ENCODE measurements at places on chromosomes 4 and X.
A peak's percentile ranks its signal among the peaks of the same experiment; 100 is the strongest.

DNA sequence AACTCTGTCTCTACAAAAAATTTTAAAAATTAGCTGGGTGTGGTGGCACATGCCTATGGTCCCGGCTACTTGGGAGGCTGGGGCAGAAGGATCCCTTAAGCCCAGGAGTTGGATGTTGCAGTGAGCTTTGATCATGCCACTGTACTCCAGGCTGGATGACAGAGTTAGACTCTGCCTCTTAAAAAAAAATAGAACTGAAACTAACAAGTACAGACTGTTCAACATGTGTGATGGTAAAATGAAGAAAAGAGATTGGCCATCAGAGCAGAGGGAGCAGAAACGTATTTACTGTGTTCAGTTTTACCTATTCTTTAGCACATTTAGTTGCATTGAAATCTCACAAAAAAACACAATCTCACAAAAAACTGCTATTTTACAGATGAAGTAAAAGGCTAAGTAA is 77.9 kb upstream of the NAP1L5 start:
- DNase-seq: no peak

DNA sequence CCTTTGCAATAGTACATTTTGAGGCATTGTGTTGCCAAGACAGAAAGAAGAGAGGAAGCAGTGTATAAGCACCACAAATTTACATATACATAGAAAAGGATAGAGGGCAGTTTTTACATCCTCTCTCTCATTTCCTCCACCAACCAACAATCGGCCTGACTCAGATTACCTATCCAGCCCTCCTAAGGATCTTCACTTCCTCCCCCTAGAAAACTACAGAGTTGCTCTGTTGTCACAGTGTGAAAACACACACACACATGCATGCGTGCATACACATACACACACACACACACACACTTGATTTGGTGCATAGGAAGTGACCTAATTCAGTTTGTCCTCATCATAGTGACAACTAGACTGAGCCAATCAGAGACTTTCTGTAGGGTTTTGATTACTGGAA is 98.8 kb upstream of the SPRY1 start:
- DNase-seq: no peak

DNA sequence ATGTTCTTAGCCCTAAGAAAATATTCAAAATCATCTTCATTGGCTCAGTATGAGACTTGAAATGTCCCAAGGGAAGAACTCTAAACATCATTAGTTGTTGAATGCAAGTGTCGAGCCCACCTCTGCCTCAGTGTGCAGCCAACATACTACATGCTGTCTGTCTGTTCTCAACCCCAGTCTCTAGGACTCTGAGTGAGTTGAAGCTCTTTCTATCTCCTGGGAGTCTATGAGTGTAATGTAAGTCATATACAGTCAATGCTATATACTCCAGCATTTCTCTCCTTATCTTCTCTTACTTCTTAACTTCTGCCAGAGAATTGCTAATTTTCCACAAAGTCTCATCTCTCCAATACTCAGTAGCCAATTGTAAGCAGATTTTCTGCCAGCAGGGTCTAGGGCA is 61.3 kb downstream of the SPATA18 start:
- no peak for DNase-seq

DNA sequence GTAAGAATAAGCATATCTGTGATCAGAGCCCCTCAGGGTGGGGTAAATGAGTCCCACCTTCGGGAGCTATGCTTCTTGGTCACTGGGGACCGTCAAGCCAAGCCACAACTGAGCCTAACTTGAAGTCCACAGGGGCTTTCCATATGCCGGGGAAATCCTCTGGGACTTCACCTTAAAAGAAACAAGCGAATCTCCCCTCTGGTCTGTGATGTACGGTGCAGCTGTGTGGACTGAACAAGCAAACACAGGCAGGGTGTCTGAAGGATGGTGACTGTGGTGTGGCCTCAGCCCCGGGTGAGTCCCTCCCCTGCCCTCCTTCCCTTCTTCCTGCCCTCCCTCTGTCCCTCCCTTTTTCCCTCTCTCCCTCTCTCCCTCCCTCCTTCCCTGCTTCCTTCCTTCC is 29.7 kb upstream of the PPP2R2C start:
- DNase-seq: no peak

DNA sequence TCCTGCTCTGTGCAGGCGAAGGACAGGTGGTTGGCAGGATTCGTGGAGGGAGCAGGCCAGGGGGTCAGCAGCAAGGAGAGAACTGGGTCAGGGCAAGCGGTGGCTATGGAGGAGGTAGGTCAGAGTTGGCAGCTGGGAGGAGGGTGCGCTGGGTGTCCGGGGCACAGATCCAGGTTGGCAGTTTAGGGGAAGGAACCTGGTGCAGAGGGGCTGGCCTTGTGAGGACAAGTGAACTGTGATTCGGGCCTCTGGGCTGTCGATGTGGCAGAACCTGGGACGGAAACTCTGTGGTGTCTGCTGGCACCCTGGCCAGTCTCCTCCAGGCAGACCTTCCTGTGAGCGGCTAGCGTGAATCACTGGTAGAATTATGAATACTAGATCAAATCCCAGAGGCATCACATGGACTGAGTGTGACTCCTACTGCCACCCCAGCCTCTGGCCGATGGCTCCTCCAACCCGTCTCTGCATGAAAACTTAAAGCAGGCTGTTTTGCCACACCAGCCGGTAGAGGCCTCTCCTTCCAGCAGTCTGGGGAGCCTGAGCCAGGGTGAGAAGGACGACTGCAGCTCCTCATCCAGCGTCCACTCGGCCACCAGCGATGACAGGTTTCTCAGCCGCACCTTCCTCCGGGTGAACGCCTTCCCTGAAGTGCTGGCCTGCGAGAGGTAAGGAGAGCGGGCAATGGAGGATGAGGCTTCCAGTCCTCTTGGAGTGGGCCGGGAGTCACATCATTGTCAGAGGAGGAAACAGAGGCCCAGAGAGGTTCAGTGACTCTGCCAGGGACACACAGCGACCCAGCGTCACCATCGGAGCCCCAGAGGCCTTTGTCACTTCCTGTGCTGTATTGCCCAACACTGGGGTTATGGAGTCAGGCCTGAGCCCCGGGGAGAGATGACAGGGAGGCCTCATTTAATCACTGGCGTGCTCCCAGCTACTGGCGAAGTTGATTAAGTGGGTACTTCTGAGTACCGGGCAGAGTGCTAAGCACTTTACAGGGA is 20.3 kb downstream of the EVC start:
- peak; percentile 67 for DNase-seq

- no peak for DNase-seq
These were observed 102.5 kb downstream of the ZNF518B start for GRCh38 chr4:10354746-10355145.

GRCh38 chrX:2934715-2935710 is 5.9 kb upstream of the ARSD start:
- DNase-seq: peak; percentile 59

DNA sequence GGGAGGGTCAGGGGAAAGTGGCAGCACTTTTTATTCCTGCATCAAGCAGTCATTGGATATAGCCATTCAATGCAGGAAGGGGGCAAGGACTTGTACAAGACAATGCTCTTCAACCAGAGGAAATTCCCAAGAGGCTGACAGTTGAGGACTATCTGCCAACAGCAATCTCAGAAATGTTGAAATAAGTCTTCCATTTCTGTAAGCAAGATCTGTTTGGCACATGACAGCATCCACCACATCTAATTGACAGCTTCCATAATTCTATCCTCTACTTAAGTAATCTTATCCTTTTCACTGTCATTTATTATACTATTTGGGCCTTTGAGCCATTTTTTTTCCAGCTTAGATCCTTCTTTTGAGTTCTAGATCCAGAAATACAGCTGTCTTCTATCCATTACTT is 110.7 kb downstream of the CFAP299 start:
- DNase-seq: no peak

DNA sequence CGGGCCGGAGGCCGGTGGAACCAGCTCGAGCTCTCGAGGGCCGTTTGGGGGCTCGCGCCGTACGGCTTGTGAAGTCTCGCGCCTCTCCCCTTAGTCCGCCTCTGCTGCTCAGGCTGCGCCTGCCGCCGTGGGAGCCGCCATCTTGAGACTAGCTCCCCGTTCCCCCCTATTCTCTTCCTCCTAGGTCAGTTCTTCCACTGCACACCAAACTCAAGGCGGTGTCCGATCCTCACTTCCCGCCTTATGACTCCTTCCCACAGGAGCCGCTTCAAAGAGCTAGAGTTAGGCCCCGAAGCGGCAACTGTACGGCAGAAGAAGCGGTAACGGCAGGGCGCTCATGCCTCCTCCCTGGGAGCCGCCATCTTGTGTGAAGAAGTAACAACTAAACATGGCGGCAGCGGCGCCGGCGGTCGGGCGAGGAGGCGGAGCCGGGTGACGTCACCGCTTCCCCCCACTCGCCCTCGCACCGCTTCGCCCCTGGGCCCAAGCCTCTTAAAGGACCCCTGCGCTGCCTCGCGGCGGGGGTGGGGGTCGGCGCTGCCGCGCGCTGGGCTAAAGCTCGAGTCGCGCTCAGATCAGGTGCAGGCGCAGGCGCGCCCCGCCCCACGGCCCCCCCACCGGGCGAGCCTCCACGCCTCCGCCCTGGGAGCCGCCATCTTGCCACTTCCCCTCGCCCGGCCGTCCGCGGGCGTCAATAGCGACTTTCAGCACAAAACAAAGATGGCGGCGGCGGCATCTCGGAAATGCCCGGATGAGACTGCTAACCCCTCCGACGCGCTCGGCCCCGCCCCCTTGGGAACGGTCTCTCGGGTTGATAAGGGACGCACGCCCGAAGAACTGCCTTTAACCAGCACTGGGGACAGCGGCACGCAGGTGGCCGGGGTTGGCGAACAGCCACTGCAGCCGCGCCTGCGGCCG is at the start of gene HCFC1:
Gene HCFC1 (minus strand): TSS at position 369 of the 918 bp plus-strand sequence. CDS start 978 bp downstream, outside the sequence.
- peak; percentile 92 for DNase-seq

DNA sequence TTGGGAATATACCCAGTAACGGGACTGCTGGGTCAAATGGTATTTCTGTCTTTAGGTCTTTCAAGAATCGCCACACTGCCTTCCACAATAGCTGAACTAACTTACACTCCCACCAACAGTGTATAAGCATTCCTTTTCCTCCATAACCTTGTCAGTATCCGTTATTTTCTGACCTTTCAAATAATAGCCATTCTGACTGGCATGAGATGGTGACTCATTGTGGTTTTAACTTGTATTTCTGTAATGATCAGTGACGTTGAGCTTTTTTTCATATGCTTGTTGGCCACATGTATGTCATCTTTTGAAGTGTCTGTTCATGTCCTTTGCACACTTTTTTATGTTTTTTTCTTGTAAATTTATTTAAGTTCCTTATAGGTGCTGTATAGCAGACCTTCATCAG is 81.2 kb downstream of the ADAM29 start:
- peak; percentile 27 for DNase-seq

GRCh38 chrX:39577206-39577984 is 520.4 kb downstream of the BCOR start:
- no peak for DNase-seq

DNA sequence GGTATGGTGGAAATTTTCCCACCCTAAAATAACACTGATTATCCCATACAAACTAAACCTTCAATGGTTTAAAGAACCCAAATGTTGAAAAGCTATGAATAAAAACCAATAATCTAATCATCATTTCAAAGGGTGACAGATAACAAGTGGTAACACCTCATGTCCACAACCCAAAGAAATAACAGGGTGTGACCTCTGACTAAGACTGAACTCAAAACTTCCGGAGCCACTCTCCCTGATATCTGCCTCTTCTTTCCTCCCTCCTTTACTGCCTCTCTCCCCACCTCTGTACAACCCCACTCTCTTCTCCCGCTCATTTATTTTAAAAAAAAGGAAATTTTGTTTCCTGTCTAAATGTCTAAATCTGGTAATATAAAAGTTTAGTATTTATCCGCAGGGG is 11.5 kb downstream of the FBXW7 start:
- DNase-seq: no peak

DNA sequence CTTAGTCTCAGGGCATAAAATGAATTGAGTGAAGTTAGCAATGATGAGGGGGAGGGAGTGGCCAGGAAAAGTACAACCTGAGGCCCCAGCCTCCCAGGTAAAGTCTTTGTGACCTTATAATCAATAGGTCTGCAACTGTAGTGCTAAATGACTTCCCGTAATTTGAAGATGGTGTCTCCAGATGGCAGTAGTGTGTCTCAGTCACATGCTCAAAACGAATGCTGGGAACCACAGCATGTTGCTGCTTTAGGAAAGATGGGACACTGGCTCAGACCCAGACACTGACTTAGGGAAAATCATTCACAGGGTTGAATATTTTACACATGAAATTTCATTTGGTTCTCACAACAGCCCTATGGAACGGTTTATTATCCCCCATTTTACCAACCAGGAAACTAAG is 10.3 kb downstream of the SRPX2 start:
- peak; percentile 8 for DNase-seq

DNA sequence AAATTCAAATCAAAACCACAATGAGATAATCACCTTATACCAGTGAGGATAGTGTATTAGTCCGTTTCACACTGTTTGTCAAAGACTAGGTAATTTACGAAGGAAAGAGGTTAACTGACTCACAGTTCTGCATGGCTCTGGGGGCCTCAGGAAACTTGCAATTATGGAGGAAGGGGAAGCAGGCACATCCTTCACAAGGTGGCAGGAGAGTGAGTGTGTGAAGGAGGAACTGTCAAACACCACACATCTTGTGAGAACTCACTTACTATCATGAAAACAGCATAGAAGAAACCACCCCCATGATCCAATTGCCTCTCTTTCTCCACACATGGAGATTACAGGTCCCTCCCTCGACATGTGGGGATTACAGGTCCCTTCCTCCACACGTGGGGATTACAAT is 54.7 kb upstream of the TRPC5 start:
- DNase-seq: no peak

DNA sequence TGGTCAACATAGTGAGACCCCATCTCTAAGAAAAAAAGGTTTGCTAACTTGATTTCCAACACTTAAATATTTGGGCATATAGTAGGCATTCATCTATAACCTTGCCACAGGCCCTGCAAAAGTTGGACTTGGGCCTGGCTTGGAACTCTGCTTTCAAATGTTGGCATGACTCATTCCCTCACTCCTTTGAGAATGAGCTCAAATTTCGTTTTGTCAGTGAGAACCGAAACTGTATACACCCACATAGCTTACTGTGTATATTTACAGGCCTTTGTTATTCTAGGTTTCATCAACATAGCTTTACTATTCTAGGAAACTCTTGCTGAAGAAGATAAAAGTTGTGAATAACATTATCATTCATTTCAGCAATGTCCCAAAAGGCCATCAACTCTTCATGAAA is 88.7 kb upstream of the ELOVL6 start:
- DNase-seq: no peak

DNA sequence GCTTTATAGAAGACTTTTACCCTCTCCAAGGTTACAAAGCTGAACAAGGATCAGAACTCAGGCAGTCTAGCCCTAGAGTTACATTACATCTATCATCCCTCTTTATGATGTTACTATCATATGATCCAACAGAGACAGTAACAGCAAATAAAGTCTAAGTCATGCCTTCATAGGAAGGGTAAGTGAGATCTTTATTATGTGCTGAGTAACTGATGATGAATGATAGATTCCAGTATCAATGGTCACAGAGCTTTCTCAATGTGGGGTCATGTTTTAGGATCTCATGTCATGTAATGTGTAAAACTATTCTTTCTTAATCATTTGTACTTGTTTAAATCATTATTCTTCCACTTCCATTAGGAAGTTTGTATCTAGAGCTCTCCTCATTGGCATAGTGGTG is 22.8 kb downstream of the ELOVL6 start:
- no peak for DNase-seq

All from NB4 (cell line).